ENCODE measurements at places on chromosomes 4 and X. TPM values are rescaled to one million over a fixed set of nuclear protein-coding genes. Genes with fewer than 3 reads are reported as not detected.

- no peak for DNase-seq
These were observed 33.9 kb downstream of the MGARP start for GRCh38 chr4:139246166-139246565.

GRCh38 chr4:76406081-76406480 is 14.9 kb downstream of the CCDC158 start:
- no peak for DNase-seq

DNA sequence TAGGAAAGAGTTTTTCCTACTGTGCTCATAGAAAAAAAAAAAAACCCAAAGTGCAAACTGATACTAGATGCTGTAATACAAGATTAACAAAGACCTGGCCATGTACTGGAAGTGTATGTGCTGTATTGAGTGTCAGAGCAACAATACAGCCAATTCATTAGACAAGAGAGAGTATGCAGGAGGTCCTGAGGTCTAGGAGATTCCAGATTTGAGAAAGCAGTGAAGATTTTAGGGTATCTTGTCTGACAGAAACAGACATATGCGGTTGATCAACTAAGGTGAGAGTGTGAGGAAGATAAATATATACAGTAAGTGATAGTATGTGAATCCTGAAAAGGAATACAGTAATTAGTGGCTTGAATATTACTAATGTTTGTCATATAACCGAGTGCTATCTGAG is 3.0 kb downstream of the GPR174 start:
- DNase-seq = no peak

- no peak for DNase-seq
These were observed 2073.8 kb upstream of the TENM3 start for GRCh38 chr4:180169394-180169793.

- no peak for DNase-seq
These were observed 17.0 kb upstream of the GABRA4 start for GRCh38 chr4:47010347-47010911.

DNA sequence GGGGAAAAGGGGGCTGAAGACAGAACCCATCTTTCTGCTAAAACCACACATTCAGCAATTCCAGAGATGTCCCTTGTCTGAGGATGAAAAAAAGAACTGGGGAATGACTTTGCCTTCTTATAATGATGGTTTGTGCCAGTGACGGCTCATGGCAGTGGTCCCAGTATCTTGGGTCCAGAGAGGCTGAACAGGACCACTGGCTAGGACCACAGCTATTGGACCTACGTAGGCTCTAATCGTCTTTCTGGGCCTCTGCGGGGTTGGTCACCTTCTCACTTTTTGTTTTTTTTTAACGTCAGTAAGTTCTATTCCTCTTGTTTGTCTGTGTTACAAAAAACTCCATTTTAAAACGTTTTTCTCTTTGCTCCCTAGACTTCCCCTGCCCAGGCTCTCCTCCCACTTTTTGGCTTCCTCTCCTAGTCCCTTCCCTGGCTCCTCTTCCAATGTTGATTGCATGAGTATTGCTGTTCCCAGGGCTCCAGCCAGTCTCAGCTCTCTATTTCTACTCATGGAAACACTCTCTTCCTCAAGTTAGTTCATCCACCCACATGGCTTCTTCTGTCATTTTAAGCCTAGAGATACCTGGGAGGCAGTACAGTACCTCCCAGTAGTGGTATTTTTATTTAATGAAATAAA is 52.6 kb upstream of the STX18 start:
- DNase-seq = no peak

DNA sequence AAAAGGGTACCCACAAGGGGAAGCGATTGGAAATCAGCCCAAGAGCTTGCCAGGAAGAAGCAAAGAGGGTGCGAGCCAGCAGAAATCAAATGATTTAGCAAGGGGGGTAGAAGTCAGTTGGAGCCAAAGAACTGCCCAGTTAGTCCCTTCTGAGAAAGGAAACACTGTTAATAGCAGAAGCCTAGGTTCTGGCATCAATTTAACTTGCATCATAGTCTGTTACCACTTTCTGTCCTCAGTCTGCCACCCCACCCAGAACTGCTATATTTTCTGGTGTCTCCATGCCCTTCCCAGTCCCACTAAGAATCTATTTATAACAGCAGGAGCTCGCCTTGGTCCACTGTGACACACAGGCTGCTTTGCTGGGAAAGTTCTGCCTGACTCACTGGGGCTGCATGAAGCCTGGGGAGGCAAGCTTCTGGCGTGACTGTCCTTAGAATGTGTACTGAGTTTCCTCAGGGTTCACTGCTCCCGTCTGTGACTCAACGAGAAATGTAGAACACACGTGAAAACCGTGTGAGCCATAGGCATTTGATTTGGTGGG is 157.8 kb upstream of the TTC29 start:
- peak; percentile 25 for DNase-seq

- no peak for DNase-seq
These were observed 39.3 kb downstream of the CPE start for GRCh38 chr4:165418073-165418472.

DNA sequence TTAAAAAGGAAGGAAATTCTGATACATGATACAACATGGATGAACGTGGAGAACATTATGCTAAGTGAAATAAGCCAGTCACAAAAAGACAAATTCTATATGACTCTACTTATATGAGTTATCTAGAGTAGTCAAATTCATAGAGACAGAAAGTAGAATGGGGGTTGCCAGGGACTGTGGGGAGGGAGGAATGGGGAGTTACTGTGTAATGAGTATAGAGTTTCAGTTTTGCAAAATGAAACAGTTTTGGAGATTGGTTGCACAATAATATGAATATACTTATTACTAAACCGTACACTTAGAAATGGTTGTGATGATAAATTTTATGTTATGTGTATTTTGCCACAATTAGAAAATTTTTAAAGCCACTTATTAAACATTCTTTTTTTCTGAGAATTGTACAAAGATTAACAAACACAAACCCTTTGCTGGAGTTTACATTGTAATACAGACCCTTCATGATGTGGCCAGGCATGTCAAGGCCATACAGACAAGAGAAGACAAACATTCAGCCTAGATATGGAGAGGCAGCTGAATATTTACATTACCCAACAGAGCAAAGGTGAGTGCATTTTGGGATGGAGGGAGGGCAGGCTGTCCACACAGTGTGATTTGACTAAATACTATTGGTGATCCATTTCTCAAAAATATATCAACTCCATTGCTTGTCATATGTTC is 21.2 kb upstream of the GPC3 start:
- no peak for DNase-seq

- no peak for DNase-seq
These were observed 56.3 kb downstream of the PPEF2 start for GRCh38 chr4:75845992-75846391.

- DNase-seq = no peak
These were observed 320.2 kb upstream of the CLNK start for GRCh38 chr4:11004818-11005217.

DNA sequence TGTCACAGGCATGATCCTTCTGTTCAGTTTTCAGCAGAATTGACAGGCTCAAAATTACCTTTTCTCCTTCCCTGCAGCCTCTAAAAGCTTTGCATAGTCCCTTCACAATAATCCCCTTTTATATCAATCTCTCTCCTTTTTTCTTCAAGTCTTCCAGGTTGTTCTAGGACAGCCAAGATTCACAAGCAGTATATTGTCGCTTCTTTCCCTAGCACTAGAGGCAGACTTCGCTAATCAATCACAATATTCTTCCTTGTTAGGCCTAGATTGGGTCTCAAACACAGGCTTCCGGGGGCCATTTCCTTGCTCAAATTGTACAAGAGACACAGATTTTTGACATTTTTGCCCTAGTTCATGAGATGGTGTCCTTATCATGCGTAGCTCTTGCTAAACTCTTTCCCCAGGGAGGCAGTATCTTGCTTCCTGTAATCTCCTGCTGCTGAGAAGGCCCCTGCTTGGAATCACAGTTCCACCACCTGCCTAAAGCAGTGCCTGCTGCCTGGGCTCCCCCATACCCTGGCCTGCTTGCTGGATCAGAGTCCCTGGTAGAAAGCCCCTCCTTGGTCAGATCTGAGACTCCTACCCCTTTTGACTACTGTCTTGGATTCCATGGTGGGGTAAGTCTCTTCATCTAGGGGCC is 57.3 kb downstream of the DMP1 start:
- no peak for DNase-seq

DNA sequence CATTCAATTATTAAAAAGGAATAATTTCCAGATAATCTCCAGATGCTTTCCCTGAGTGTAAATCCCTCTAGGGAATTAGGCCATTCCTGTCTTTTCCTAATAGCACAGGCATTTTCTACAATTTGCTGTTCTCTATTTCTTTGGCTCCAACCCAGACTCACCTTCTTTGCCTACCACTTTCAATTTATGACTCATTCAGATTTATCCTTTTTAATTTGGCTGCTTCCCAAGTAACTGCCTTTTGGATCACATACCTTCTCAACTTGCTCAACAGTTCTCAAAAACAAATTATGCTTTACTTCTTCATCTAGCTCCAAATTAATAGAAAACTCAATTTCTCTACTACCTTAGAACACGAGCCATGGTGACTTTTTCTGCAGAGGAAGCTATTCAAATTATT is 1166.3 kb upstream of the PCDH7 start:
- no peak for DNase-seq

DNA sequence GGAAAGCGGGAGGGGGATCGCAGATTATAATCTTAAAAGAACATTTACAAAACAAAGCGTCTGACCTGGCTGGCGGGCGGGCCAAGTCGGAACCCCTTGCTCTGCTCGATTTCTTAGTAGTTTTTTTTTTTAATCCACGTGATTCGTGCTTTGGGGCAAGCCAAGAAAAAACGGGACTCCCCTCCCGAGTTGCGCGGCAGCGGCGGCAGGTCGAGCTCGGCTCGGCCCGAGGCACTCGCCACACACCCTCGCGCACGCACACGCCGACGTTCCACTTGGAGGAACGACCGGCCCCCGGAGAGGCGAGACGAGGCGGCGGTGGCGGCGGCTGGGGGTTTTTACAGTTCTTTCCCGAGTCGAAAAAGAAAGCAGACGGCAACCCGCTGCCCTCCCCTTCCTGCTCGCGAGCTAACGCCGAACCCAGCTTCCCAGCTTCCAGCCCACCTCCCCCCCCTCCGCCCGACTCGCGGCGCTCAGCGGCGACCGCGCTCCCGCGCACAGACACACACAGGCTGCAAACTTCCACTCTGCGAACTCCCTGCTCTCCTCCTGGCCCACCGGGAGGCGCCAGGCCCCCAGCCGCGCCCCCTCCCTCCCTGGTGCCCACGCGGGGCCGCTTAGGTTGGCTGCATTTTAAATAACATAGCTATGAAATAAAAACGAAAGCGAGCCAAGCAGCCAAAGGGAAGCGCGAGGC is 1.2 kb downstream of the BCOR start:
- DNase-seq = no peak

GRCh38 chr4:98939892-98940298 is 11.0 kb upstream of the EIF4E start:
- no peak for DNase-seq

DNA sequence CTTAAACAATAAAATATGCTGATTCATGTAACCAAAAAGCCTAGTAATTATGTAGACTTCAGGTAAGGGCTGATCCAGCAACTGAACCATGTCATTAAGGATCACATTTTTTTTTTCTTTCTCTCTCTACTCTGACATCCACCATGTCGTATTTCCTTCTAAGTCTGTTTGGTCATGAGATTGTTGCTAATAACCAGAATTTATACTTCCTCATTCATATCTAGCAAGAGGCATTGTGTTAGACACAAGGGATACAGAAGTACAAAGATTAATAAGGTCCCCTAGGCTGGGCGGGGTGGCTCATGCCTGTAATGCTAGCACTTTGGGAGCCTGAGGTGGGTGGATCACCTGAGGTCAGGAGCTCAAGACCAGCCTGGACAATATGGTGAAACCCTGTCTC is 24.1 kb downstream of the PHEX start:
- DNase-seq = no peak

GRCh38 chr4:16056681-16057385 is 27.0 kb downstream of the PROM1 start:
- no peak for DNase-seq

DNA sequence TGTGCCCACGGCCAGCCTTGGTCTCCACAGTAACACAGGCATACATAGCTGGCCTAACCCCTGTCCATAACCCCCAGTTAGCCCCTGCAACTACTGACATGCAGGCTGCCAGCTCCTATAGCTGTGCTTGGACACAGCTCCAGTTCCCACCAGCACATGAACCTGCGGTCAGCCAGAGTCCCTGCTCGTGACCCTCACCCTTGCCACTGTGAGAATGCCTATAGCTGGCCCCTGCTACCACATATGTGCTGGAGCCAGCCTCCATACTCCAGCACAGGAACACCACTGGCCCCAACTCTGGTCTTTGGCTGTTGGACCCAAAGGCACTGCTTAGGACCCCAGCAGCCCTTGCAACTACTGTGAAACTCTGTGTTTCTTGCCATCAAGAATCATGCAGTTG is 930.9 kb downstream of the ADGRL3 start:
- DNase-seq = no peak

DNA sequence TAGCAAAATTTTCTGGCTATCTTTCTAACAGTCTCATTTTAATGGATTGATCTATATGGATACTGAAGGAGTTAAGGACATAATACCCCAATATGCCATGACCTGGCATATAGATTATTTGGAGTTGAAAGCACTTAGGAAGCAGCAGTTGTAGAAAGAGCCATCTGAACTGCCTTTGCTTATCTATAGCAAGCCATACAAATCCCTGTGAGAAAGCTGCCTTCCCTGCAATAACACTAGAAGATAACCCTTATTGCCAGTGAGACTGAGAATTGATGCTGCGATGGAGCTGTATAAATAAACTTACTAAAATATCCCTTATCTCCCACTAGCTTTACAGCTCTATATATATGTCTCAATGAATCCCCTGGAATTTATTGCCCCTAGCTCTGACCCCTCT is 346.3 kb downstream of the TECRL start:
- no peak for DNase-seq

DNA sequence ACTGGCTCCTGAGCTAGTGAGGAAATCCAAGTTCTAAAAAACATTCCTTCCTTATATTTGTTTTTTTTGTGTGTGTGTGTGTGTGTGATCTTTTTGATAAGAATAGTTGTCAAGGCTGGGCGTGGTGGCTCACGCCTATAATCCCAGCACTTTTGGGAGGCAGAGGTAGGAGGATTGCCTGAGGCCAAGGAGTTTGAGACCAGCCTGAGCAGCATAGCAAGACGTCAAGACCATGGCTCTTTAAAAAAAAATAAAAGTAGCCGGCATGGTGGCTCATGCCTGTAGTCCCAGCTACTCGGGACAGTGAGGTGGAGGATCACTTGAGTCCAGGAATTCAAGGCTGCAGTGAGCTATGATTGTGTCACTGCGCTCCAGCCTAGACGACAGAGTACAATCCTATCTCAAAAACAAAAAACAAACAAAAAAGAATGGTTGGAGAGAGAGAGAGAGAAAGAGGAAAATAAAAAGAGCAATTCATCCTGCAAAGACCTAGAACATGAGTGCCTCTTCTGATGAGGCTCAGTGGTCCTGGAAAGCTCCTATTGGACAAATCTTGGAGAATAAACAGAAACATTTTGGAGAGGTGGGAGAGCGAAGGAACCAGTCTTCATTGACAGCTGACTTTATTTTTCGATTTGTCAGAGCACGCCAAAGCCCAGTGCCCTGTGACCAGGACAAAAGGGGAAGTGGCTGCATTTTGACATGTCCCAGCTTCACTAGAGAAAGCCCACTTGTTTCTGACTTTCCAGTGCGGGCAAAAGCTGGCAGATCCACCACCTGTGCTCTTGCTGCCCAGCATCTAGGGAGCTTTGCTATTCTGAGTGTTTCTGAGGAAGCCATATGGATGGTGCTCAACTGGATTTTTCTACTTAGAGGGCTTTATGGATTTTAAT is 244.7 kb downstream of the PALLD start:
- DNase-seq = no peak

The DCX gene
- not detected for total RNA-seq

The KDR gene
- 145 TPM for total RNA-seq

The PHEX gene
- 0.09 TPM for total RNA-seq

The LSM6 gene
- 23.2 TPM for total RNA-seq

The PNMA6A gene
- 1.6 TPM for total RNA-seq
